ENCODE measurements at places on chromosomes 1 and 21. TPM values are rescaled to one million over a fixed set of nuclear protein-coding genes. Genes with fewer than 3 reads are reported as not detected.

The RBM11 gene
- 0.75 TPM for total RNA-seq

The PRKAA2 gene
- total RNA-seq: 2.1 TPM

The MCOLN2 gene
- total RNA-seq: 1.1 TPM

DNA sequence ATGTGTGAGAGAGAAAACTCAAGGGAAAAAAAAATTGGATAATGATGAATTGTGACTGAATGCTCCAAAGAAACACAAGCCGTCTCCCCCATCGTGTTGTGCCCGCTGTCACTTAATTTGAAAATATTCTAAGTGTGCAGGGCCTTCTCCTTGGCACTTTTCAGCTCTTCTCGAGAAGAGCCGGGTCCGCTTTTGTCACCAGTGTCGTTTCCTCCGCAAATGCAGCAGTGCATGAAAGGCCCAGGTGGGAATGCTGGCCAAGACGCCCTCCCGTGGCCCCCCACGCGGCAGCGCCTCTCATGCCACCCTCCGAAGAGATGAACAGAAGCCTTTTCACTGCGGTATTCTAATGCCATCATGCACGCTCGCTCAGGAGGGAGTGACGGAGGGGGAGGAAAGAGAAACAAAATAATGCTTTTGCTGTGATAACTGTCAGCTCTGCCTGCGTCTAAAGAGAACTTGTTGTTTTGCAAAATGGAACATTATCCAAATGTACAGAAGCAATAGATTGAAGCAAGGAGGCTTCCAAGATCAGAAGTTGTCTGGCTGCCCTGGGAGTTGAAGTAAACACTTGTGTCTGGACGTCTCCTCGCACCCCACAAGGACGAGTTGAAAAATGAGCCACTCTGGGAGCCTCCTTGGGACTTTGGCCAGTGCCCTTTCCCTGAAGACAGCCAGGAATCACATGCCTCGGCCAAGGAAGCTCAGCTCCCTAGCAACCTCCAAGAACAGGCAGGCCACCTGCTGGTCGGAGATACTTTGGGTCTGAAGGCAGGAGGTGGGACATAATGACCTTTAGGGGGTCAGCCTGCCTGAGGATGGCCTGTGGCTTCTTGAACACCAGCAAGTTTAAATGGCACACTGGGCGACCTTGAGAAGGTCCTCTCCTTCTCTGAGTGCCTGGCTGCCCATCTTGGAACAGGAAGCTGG, 166.1 kb upstream of the ZC3H12A start:
- no peak for DNase-seq

The HMCN1 gene
- 8.1 TPM for total RNA-seq

The RPTN gene
- total RNA-seq: 19.1 TPM

DNA sequence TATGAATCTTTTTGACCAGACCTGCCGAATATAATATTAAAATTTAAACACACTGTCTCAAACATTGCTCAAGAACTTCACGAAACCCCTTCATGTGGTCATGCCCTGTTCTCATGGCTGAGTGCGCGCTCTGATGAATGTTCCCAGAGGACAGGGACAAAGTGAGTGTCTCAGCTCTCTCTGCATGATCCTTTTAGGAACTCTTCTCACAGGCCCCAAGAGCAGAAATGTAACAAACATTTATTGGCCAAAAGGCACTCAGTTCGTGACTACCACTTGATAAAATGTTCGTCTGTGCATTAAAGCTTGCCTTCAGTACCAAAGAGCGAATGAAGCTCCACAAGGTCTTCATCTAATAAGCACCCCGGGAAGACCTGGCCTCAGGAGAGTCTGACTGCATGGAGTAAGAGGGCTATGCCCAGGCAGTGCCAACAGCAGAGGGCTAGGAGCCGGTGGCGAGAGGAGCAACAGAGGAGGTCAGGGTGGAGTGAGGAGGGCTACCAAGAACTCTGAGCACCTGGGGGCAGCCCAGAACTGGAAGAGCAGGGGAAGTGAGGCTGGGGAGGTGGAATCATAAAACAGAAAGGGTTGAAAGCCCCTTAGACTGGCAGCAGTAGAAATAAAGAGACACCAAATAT, 171.1 kb downstream of the RHOU start:
- DNase-seq: no peak

The OR2L5 gene
- total RNA-seq: not detected

The DCLRE1B gene
- 2.1 TPM for total RNA-seq

DNA sequence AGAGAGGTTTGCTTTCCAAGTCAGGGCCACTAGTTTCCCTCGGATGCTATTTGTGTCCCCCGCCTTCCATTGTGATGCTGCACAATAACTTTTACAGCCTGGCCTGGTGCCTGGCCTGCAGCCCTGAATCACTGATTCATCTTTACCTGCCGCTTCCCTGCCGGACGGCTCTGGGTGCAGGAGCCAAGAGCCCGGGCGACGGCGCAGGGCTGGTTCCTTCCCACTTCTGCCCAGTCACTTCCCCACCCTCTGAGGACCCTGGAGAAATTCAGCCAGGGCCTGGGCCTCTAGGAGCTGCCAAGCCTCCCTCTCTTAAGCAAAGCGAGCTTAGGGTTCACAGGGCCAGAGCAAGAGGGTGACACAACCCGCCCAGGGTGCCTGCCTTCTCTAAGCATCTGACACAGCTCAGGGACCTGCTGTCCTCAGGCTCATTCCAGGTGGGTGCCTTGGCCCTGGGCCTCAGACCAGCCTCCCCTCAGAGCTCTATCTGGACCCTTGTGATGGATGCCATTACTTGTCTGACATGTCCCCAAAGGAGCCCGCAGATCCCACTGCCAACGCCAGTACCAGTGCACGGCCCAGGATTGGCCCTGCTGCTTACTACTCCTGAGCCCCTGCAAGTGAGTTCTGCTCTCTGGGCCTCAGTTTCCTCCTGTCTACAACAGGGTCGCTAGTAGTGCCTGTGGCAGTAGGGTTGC, 381.0 kb upstream of the VAMP3 start:
- peak; percentile 11 for DNase-seq

The SERINC2 gene
- total RNA-seq: 51.4 TPM

The AIM2 gene
- total RNA-seq: 3.5 TPM

The SIPA1L2 gene
- 22.6 TPM for total RNA-seq

GRCh38 chr1:198680174-198680875, 41.5 kb downstream of the PTPRC start:
- no peak for DNase-seq

DNA sequence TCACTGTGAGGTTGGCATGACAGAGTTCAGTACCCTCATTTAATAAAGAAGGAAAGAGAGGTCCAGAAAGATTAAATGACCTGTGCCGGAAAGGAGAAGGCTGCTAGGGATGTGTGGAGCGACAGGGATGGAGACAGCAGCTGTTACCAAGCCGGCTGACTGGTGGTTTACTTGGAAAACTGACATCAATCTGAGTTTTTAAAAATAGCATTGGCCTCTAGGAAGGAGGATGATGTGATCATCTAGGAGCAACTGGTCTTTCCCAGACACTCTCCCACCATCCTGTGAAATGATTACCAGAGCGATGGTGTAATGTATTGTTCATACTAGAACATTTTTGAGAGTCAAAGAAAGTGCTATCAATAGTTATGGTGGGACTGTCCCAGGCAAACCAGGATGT, 154.4 kb downstream of the ZSCAN20 start:
- DNase-seq: no peak

The SSBP3 gene
- total RNA-seq: 40.5 TPM

The KCNJ6 gene
- total RNA-seq: not detected

- DNase-seq: no peak
Observed at GRCh38 chr1:209102531-209102930, 481.0 kb upstream of the CAMK1G start.
